ENCODE measurements at places on chromosomes 12 and 14. TPM values are rescaled to one million over a fixed set of nuclear protein-coding genes. Genes with fewer than 3 reads are reported as not detected.

- DNase-seq: no peak
Observed at GRCh38 chr12:132217371-132217770, 73.1 kb downstream of the NOC4L start.

DNA sequence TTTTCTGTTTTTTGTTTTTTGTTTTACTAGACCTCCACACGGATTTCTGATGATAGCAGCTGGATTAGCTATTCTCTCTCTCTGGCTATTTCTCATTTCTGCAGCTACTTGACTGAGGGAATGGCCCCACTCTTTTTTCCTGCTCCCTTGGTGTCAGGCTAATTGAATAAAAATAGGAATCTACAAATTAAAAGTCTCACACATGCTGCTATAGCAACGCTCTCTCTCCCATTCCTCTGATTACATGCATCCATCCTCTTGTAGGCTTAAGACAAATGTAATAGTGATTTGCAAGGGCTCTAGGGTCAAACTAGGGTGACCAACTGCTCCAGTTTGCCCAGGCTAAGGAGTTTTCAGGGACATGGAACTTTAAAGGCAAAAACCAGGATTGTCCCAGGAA is 221.8 kb downstream of the PHLDA1 start:
- DNase-seq: no peak

GRCh38 chr12:27426743-27427487 is 19.6 kb upstream of the SMCO2 start:
- DNase-seq: no peak

DNA sequence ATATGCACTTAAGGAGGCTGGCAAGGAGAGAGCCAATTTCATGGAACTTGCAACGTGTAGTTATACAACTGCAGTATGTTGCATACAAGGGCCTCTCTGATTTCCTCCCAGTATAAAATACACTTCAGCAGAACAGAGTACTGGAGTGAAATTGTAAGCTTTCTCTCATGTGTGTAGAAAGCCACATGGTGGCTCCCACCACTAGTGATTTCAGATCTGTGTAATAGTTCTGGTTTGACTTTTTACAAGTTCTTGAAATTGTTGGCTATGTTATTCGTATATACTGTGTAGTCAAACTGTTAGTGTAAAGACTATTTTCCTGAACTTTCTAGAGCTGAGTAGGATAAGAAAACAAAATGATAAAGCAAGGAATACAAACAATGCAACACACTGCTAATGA is 16.4 kb upstream of the LMO3 start:
- DNase-seq: no peak

DNA sequence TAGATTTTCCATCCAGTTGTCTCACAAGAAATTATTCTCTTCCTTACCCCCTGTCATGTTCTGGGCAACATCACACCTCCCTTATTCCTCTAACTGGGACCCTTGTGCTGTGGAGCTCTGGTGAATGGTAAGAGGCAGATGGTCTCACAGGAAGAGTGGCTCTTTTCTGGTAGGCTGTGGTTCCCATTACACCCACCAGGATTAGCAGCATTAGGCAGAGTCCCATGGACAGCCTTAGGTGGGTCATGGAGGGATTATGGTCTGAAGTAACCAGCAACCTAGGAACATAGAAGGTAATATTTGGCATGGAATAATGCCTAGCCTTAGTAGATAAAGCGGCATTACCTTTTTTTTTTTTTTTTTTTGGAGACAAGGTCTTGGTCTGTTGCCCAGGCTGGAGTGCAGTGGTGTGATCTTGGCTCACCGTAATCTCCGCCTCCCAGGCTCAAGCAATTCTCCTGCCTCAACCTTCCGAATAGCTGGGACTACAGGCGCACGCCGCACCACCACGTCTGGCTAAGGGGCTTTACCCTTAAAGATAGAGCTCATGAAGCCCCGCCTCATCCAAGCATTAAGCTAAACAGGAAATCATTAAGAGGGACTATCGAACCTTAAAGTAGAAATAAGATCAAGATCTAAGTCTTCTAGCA is 4.0 kb downstream of the C14orf119 start:
- DNase-seq: no peak

GRCh38 chr12:40827683-40828592 is 135.7 kb downstream of the CNTN1 start:
- DNase-seq: no peak

- no peak for DNase-seq
Observed at GRCh38 chr14:102785595-102785963, 8.3 kb downstream of the TRAF3 start.

DNA sequence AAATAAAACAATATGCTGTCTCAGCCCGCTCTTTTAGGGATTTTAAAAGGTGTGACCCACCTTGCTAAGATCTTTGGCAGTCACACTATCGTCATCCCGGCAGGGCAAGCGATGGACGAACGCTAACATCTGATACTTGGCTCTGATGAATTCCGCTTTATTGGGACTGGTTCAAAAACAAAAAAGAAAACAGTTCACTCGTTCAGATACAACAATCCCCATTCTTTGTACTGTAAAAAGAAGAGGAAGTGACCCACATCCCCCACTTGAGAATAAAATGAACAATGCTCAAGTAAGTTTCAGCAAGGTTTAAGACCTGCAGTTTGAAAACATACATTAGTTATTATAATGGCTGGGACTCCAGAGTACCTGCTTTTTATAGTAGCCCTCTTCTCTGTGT is 7.3 kb downstream of the GIT2 start:
- no peak for DNase-seq

GRCh38 chr12:89574736-89575208 is 48.9 kb upstream of the POC1B start:
- no peak for DNase-seq

- no peak for DNase-seq
Observed at GRCh38 chr14:65993996-65994395, 492.2 kb upstream of the CCDC196 start.

GRCh38 chr14:89702876-89703200 is 251.7 kb downstream of the EFCAB11 start:
- DNase-seq: no peak

DNA sequence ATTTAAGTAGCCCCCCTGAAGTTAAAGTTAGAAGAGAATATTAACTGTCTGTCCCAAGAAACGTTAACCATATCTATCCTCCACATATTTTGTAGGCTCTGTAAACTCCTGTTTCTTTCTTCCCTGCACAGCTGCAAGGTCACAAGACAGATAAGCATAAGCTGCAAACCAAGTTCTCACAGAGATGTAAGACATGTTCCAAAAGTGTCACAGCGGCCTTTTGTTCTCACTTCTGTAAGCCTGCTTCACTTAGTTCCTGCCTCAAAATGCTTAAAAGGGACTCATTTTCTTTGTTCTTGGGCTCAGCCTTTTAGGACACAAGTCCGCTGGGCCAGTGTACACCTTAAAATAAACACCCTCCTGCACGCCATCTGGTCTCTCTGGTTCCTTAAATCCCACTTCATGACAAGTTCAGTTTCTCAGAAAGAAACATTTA is 3.2 kb downstream of the RNASE1 start:
- no peak for DNase-seq

- DNase-seq: no peak
Observed at GRCh38 chr14:54893151-54893760, 9.4 kb downstream of the GCH1 start.

GRCh38 chr12:112473056-112473455 is 54.3 kb downstream of the PTPN11 start:
- DNase-seq: no peak

GRCh38 chr12:79897617-79898016 is 37.3 kb downstream of the PPP1R12A start:
- DNase-seq: no peak

GRCh38 chr12:110936367-110937103 is 16.2 kb upstream of the MYL2 start:
- DNase-seq: no peak

- DNase-seq: no peak
Observed at GRCh38 chr12:53929527-53929926, 9.1 kb upstream of the HOXC13 start.

- DNase-seq: no peak
Observed at GRCh38 chr12:50302686-50303085, 19.4 kb upstream of the LIMA1 start.

DNA sequence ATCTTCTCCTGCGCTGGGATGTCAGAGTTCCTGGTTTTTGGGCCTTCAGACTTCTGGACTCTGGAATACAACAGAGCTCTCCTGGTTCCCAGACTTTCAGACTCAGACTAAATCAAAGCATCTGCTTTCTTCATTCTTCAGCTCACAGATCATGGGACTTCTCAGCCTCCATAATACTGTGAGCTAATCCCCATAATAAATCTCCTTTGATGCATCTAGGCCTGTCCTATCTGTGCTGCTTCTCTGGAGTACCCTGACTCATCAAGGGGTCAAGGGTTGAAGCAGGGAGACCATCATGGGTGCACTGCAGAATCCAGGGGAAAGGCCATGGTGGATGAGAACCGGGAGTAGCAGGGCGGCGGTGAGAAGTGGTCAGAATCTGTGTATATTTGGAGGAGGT is 1094.1 kb upstream of the TMEM132C start:
- no peak for DNase-seq

- DNase-seq: no peak
Observed at GRCh38 chr12:75945581-75945980, 86.0 kb downstream of the PHLDA1 start.

GRCh38 chr12:105206686-105207374 is 29.1 kb downstream of the APPL2 start:
- DNase-seq: no peak

DNA sequence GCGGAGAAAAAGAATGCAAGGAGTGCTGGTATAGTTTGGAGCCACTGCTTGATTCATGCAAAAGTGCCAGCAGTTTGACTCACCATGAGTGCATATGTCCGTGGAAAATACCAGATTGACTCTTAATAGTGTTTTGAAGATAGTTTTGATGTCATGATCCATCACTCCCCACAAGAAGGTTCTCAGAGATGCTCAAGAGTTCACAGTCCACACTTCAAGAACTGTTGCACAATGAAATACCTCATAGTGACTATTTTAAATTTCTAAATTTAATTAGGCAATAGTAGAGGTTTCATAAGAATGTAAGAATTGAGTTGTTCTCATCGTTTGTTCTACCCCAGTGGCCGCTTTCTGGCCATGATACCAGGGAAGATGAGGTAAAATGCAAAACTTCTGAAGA is 286.6 kb upstream of the RGS6 start:
- no peak for DNase-seq

DNA sequence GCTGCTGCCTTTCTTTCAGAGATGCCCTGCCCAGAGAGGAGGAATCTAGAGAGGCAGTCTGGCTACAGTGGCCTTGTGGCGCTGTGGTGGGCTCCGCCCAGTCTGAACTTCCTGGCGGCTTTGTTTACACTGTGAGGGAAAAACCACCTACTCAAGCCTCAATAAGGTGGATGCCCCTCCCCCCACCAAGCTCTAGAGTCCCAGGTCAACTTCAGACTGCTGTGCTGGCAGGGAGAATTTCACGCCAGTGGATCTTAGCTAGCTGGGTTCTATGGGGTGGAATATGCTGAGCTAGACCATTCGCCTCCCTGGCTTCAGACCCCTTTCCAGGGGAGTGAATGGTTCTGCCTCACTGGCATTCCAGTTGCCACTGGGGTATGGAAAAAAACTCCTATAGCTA is 25.6 kb downstream of the SPATA7 start:
- no peak for DNase-seq

DNA sequence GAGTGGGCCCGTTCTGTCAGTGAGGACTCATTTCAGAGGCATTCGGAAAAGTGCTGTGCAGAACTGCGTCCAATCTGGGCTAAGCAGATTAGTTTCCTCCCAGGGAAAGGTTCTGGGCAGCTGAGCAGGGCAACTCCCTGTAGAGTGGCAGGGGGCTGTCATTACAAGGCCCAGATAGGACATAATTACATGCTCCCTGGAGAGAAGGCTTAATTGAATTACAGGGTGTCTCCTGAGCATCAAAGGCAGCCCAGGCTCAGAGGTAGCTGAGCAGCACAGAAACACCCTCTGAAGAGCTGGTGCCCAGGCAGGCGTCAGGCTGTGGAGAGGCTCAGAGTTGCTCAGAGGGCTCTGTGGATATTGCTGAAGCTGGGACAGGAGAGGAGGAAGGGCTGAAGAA is 36.0 kb downstream of the SLC8A3 start:
- DNase-seq: no peak

- no peak for DNase-seq
Observed at GRCh38 chr12:114670291-114670980, 13.5 kb downstream of the TBX3 start.

DNA sequence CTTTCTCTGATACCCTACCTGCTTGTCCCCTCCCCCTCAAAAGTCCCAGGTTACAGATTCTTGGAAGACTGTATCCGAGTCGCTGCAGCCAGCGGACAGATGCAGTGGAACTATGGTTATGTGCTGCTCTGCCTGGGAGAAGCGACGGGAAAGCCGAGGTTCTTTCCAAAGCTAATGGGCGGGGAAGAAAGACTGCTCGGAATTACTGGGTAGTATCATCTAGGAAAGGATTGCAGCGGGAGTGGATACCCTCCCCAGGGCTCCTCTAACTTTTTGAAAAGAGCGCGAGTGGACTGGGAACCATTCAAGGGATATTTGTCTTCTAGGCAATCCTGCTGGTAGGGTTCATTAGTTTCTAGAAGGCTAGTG is 1.4 kb downstream of the PTHLH start:
- no peak for DNase-seq

DNA sequence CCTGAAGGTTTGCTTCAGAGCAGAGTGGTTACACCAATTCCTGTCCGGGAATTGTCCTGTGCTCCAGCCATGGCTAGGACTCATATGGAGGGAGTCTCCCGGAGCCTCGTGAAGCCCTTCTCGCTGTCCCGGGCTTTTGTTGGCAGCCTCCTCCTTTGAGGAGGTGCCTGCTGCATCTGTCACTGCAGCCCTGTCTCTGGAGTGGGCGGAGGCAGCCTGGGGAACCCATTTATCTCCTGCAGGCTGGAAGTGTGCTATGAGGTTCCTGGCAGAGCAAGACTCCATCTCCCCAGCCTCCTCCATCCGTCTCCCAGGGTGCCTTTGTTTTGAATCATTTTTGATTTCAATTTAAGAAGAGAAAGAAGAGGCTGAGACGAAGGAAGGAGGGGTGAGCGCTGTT is 355.3 kb downstream of the GLT1D1 start:
- no peak for DNase-seq

DNA sequence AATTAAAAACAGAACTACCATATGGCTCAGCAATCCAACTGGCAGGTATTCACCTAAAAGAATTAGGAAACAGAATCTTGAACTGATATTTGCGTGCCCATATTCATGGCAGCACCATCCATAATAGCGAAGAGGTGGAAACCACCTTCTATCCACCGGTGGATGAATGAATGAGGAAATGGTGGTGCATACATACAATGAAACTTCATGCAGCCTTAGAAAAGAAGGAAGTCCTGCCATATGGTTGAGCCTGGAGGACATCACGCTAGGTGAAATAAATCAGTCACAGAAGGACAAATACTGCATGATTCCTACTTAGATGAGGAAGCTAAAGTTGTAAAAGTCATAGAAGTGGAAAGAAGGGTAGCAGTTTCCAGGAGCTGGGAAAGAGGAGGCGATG is 6.6 kb downstream of the TCL1A start:
- no peak for DNase-seq

FGF23 gene
- total RNA-seq: not detected

IL31 gene
- total RNA-seq: not detected

DPF3 gene
- total RNA-seq: 5.4 TPM

ESR2 gene
- 2.4 TPM for total RNA-seq

SSPN gene
- 54.4 TPM for total RNA-seq

TEP1 gene
- 32.4 TPM for total RNA-seq

PTPRB gene
- total RNA-seq: 62.6 TPM

HOXC12 gene
- 1.4 TPM for total RNA-seq

TPPP2 gene
- not detected for total RNA-seq

SLC16A7 gene
- total RNA-seq: 35.4 TPM

KRT79 gene
- not detected for total RNA-seq

KRT3 gene
- total RNA-seq: not detected

PCK2 gene
- 35.4 TPM for total RNA-seq

C1R gene
- total RNA-seq: 1,237 TPM

Data from tibial nerve (tissue), 4 donors.